Naive thymus-derived CD4-positive, alpha-beta T cell (primary cell): ENCODE measurements at places on chromosomes 11 and 22. TPM values are rescaled to one million over a fixed set of nuclear protein-coding genes. Genes with fewer than 3 reads are reported as not detected.
A peak's percentile ranks its signal among the peaks of the same experiment; 100 is the strongest.

GRCh38 chr11:76153571-76153923, 52.8 kb downstream of the WNT11 start:
- no peaks in the 10 kb centered on the region for H3K27me3 ChIP-seq
- H3K4me1 ChIP-seq = no peaks in the 10 kb centered on the region
- no peak for DNase-seq
- no peaks in the 10 kb centered on the region for H3K36me3 ChIP-seq
- H3K4me3 ChIP-seq = no peak overlapping the region

- no peaks in the 10 kb centered on the region for H3K4me1 ChIP-seq
- no peaks in the 10 kb centered on the region for H3K27me3 ChIP-seq
- H3K4me3 ChIP-seq = no peak overlapping the region
- H3K36me3 ChIP-seq = no peaks in the 10 kb centered on the region
Measured at GRCh38 chr11:120129570-120129969, 8.3 kb downstream of the TRIM29 start.

- H3K27ac ChIP-seq = no peak overlapping the region
- H3K36me3 ChIP-seq = no peaks in the 10 kb centered on the region
- H3K4me3 ChIP-seq = no peak overlapping the region
- H3K27me3 ChIP-seq = no peaks in the 10 kb centered on the region
- DNase-seq = no peak
- H3K4me1 ChIP-seq = peaks cover 41% of the 10 kb centered on the region
Measured at GRCh38 chr11:122749005-122749687, 89.2 kb upstream of the CRTAM start.

GRCh38 chr22:17871726-17872458, 97.6 kb upstream of the BID start:
- no peak for DNase-seq
- H3K4me1 ChIP-seq = no peaks in the 10 kb centered on the region
- no peaks in the 10 kb centered on the region for H3K36me3 ChIP-seq
- H3K4me3 ChIP-seq = no peak overlapping the region
- no peaks in the 10 kb centered on the region for H3K27me3 ChIP-seq

GRCh38 chr11:86148345-86148747, 79.5 kb upstream of the PICALM start:
- no peak overlapping the region for H3K27ac ChIP-seq
- no peak for DNase-seq
- no peaks in the 10 kb centered on the region for H3K36me3 ChIP-seq
- no peaks in the 10 kb centered on the region for H3K27me3 ChIP-seq
- H3K4me3 ChIP-seq = no peak overlapping the region
- H3K4me1 ChIP-seq = peaks cover 23% of the 10 kb centered on the region

DNA sequence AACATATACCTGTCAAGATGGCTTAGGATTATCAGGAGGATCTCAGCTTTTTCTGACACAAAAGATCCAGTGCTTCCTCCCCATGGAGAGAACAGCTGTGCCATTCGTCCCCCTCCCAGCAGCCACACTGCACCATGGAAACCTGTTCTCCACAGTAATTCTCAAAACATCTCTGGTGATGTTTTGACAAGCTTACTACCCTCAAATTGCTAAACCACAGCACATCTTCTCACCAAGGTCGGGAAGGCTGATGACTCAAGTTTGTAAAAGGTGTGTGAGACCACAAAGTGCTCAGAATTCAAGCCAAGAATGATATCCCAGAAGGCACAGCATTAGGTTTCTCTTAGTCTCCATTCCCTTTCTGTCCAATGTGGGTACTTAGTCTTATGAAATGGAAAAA, 3.9 kb upstream of the RAB38 start:
- no peak overlapping the region for H3K4me3 ChIP-seq
- DNase-seq = peak; percentile 41
- no peaks in the 10 kb centered on the region for H3K27me3 ChIP-seq
- H3K27ac ChIP-seq = no peak overlapping the region
- H3K36me3 ChIP-seq = no peaks in the 10 kb centered on the region
- H3K4me1 ChIP-seq = peaks cover 4% of the 10 kb centered on the region

GRCh38 chr22:27636716-27637508, 164.6 kb downstream of the MN1 start:
- no peak overlapping the region for H3K4me3 ChIP-seq
- H3K27me3 ChIP-seq = no peaks in the 10 kb centered on the region
- no peaks in the 10 kb centered on the region for H3K36me3 ChIP-seq
- no peak for DNase-seq

- H3K36me3 ChIP-seq = no peaks in the 10 kb centered on the region
- H3K27ac ChIP-seq = no peak overlapping the region
- no peak for DNase-seq
- peaks cover 18% of the 10 kb centered on the region for H3K4me1 ChIP-seq
Measured at GRCh38 chr22:23187211-23187610, 6.9 kb downstream of the BCR start.

- H3K36me3 ChIP-seq = no peaks in the 10 kb centered on the region
- H3K27ac ChIP-seq = no peak overlapping the region
- DNase-seq = no peak
- H3K4me1 ChIP-seq = no peaks in the 10 kb centered on the region
- no peak overlapping the region for H3K4me3 ChIP-seq
Measured at GRCh38 chr11:28072321-28072720, 35.6 kb downstream of the KIF18A start.

GRCh38 chr11:94217705-94218104, 86.7 kb upstream of the IZUMO1R start:
- H3K27me3 ChIP-seq = no peaks in the 10 kb centered on the region
- no peak overlapping the region for H3K4me3 ChIP-seq
- no peaks in the 10 kb centered on the region for H3K4me1 ChIP-seq
- no peaks in the 10 kb centered on the region for H3K36me3 ChIP-seq

Gene NPTXR
- 4.4 TPM for total RNA-seq

Gene CD3D
- total RNA-seq = 232 TPM

Gene CRYBB2
- total RNA-seq = not detected

Gene CNIH2
- 2.2 TPM for total RNA-seq

Gene HEPHL1
- not detected for total RNA-seq

Gene FGF4
- not detected for total RNA-seq

Gene IGSF9B
- total RNA-seq = 24.1 TPM

Gene TRIM66
- 37.6 TPM for total RNA-seq
